ENCODE measurements at places on chromosomes 6 and 20.

- DNase-seq, result no peak
Measured at GRCh38 chr6:33391922-33392594, 435 bp downstream of the KIFC1 start.

DNA sequence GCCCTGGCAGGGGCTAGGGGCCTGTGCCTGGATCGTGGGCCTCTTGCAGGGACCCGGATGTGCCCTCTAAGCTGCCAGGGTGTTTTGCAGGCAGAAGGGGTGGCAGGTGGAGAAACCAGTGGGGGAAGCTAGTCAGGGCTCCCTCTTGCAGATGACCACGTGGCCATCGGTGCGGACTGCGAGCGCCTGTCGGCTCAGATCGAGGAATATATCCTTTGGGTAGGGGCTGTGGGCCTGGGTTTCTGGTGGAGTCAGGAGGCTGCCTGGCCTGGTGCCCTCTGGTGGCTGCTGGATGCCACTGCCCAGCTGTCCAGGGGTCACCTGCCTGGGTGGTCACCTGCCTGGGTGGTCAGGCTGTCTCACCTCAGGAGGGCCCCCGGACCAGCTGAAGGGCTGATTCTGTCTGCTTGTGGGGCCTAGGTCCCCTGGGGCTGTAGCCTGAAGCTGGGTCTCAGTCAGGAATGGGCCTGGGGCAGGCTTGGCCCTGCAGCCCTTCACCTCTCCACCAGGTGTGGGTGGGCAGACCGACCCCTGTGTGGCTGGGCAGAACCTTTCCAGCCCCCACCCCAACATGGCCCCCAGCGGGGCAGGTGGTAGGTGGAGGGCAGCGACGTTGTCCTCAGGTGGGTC lies 6.7 kb downstream of the TCEA2 start:
- DNase-seq, result no peak

- DNase-seq, result no peak
Measured at GRCh38 chr6:90584636-90585255, 2.1 kb downstream of the MAP3K7 start.

DNA sequence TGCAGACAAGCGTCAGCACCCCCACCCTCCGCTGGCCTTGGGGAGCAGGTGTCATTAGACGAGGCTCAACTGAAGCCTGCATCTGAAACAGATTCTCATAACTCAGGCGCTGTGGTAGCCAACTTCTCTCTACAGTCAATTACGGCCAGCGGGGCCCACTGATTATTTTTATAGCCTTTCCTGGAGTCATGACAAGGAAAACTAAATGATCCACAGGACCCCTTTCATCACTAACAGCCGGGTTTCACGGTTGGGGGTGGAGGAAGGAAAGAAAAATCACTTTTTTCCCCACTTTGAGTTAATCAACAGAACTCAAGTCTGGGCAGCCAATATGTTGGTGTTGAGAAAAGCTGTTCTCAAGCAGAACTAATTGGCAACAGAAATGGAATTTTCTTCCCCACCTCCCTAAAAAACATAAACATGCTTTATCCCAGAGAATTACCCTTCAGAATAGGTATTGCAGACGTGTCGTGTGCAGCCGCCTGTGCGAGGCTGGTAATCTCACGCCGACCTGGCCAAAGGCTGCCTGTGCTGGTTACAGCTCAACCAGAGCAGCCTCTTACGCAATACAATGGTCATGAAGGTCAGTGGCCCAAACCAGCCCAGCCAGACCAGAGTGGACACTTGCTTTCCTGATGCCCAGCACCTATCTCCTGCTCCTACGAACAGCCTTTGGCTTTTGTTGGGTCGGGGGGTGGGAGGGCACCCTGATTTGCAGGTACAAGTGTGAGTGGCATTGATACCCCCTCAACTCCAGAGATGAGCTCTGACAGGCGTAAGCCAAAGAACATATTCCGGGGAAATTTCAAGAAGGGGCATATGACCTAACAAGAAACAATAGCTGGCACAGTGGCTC lies 11.0 kb downstream of the RIPOR3 start:
- no peak for DNase-seq

DNA sequence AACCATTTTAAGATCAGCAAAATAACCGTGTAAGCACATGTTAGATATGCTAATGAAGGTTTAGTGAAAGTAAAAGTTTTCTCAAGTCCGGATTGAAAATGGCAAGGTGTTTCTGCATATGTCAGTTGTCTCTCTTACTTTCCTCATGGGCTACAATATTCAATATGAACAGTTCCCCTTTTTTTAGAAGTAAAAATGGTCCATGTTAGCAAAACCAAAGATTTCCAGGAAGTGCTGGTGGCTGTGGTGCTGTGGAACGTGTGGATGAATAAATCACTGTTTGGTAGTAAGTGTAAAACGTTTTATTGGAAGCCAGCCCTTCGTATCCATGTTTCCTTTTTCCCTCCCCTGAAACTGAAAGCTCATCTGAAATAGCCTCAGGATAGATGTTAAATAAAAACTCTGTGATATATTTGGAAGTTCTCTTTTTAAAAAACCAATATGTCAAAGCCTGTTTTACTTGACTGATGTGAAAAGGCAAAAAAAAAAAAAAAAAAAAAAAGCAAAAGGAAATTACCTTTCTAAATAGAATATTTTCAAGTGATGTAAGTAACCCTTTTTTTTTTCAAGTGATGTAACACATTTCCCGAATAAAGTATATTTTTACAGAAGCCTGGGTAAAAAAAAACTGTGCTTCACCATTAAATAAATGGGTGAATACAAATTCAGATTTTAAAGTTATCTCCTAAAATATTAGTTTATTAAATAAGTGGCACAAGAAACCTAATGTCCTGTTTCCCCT lies 41.9 kb downstream of the PLEKHG1 start:
- no peak for DNase-seq

DNA sequence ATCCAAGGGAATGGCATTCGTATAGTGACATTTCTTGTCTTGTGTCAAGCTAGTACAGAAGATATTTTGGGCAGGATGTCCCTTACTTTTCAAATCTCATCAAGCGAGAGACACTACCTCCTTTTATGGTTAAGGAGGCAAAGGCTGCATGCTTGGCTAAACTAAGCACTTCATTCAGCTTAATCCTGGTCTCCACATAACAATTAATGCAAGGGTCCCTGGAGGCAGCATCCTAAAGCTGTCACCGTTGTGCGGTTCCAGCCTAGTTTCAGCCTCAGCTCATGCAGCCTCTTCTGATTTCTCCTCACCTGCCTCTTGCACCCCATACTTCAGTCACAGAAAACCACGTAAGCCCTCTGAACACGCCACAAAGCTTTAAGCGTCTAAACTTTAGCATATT lies 67.1 kb upstream of the SLC22A23 start:
- DNase-seq, result no peak

DNA sequence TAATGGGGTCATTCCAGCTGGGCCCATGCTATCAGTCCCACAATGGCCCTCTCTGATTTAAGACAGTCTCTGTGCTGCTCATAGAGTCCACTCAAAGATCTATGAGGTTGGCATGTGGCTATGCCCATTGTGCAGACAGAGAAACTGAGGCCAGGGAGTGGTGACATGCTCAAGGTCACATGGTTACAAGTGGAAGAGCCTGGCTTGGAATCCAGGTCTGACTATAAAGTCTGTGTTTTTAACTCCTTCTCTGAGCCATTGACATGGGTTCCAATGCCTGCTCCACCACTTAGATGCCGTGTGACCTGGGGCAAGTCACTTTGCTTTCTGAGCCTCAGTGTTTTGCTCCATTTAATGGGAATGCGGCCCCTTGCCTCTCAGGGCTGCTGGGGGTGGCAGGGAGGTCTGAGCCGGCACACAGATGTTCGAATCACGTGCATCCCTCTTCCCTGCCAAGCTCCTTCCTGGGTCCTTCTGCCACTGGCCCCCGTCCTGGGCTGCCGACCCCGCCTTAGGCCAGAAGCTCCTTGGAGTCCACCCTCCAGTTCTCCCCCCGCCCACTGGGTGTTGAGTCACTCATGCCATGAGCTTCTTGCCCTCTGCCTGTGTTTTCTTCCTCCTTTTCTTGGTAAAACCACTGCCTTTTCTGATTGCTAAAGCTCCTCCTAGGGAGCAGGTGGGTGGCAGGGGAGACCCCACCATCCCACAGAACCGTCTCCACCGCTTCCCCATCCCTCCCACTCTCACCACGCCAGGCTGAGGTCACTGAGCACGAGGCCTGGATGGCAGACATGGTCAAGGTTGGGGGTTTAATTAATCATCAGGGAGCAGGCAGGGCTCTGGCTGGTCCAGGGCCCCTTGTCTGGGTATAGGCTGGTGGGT lies 35.7 kb downstream of the CEBPB start:
- DNase-seq, result no peak

DNA sequence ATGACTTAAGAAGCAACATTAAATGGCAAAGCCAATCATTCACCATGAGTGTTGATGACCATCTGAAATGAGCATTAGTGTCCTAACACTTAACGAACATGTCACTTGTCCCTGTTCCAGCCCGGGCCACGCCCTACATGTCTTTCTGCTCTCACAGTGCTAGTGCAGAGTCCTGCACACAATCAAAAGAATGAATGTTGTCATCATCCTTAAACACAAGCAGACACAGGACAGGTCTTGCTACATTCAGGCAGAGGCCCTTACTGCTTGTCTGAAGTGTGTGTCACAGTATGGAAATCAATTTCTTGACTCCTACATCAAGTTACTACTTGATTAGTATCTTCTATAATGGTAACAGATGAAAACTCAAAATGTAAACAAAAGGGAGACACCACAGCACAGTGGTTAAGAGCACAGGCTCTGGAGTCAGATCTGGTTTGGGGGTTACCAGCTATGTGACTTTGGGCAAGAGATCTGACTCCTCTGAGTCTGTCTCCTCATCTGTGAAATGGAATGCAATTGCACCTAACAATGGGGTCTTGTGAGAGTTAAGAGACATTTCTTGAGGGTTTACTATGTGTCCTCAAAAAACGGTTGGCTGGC lies 17.4 kb downstream of the UBE2V1 start:
- DNase-seq, result no peak

- DNase-seq, result no peak
Measured at GRCh38 chr6:56984884-56985283, 30.0 kb downstream of the BEND6 start.

DNA sequence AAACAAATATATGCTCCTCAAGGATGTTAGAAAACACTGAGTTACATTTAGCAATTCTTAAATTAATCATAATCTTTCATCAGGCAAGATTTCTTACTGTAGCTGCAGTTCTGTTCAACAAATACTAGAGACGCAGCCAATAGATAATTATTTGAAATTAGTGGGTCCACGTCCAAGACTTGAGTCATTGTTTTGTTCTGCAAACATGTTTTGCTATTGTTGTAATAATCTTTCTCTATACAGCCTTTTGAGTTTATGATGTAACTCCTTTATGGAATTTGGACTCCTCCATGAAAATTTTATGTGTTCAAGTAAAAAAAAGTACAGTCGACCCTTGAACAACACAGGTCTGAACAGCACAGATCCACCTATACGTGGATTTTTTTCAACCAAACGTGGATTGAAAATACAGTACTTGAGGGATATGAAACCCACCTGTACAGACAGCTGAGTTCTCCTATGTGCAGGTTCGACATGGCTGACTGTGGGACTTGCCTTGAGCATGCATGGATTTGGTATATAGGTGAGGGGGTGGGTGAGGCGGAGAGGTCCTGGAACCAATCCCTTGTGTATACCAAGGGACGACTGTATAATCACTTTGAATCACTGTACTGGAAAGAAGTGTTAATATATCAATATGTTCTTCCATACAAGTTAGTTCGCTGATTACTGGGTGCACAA lies 41.3 kb upstream of the SLC22A16 start:
- no peak for DNase-seq

DNA sequence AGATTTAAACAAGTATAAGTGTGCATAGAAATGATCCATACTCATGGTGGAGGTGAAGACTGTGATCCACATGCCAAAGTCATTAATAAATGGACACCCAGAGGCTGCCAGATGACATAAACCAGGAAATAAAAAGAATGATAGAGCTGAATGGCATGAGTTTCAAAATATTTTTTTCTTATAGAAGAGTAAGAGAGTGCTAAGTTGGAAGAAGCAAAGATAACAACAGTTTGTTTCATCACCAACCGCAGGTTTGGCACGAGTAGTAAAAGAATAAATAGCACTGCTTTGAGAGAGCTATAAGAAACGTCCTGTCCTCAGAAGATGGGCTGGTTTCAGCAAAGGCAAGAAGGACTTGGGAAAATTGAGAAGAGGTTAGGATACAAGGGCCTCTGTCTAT lies 246.9 kb downstream of the UBE3D start:
- DNase-seq, result no peak

GRCh38 chr20:31593221-31594001 lies 11.7 kb upstream of the ID1 start:
- DNase-seq, result no peak

GRCh38 chr20:56566621-56567020 lies 33.6 kb downstream of the FAM209B start:
- DNase-seq, result no peak

DNA sequence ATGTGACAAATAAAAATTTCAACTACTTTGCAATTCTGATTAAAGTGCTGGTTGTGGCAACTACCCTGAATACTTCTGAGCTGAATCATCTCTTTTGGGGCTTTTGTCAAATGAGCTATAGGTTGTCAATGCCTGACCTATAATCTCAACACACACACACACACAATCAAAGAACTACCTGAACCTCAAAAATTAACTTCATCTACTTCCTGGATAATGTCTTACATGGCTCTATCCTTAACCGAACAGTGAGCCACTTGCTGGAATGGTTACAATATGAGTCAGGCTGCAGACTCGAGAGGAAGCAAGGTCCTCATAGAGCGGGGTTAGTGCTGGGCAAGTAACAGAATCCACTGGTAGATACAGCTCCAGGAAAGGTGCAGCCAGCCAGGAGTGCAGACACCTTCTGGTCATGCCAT lies 70.6 kb upstream of the DST start:
- no peak for DNase-seq

DNA sequence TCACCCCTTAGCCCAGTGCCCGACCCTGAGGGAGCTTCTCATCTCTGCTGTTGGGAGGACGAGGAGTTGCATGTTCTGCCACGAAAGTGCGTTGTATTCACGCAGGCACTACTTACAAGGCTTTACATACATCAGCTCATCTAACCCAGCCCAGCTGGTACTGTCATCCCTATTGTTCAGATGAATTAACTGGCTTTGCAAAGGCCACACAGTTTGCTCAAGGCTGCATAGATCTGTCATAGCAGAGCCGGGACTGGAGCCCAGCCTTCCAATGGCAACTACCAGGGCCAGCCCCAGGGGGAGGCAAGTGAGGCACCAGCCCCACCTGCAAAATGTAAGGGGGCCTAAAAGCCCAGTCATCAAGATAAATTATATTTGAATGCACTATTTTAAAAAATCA lies 257.6 kb downstream of the NFATC2 start:
- no peak for DNase-seq

- peak; percentile 59 for DNase-seq
Measured at GRCh38 chr6:90233994-90234393, 62.6 kb downstream of the BACH2 start.

DNA sequence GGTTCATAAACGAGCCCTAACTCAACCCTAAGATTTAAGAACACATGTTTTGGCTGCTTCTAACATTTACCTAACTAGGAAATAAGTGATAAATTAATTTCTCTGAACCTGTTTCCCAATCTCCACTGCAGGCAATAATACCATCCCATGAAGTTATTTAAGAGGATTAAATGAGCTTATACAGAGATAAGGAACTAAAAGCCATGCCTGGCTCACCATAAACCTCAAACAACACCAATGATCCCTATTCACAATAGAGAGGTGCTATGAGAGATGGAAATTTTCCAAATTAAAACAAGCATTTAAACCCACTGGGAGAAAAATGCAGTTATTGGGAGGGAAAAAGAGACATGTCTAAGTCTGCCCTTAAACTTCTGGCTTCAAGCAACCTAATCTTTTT lies 33.9 kb upstream of the KLHL31 start:
- no peak for DNase-seq

Data from CD8-positive, alpha-beta T cell (primary cell).